Femur (tissue), 1 donor: ENCODE measurements at places on chromosomes 12 and 14.

DNA sequence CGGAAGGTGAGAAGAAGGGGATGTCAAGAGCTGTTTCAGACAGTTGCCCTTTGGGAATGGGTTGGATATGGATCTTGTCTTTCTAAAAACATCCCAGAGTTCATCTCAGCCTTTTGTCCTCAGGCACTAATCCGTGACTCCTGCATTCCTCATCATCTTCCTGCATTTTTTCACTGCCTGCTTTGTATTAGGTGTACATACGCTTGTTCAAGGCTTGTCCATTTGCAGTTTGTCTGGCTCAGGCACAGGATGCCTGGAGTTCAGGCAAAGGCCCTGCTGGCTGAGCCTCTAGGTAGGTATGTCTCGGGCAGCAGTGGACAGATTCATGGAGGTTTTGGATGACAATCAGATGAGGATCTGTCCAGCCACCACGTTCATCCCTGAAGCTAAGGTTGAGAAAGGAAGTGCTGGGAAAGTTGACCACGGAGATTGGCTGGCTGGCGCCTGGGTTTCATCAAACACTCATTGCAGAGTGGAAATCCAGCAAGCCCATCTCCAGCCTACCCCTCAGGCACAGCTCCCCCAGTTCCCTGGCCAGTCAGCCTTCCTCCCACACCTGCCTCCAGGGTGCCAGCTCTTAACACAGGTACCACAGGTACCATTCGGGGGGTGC is 12.4 kb upstream of the TMEM106C start:
- no peak for DNase-seq

- peak; percentile 33 for DNase-seq
Observed at GRCh38 chr12:7113389-7113871, 4.4 kb upstream of the C1RL start.

DNA sequence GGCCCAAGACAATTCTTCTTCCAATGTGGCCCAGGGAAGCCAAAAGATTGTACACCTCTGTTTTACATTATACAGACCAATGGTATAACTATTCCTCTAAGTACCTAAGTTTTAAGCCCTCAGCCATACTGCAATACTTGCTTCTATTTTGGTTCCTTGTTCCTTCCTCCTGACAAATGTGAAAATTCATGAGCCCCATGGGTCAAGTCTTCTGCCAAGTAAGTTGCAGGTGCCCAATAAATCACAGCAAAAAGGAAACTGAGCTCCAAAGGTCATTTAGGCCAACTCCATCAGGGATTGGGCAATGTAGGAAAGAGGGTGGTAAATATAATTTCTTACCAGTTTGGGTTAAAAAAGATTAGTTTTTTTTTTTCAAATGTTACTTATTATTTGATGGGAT is 57.7 kb upstream of the NPFF start:
- no peak for DNase-seq

GRCh38 chr14:69156224-69156623 is 3.3 kb upstream of the DCAF5 start:
- DNase-seq = no peak

DNA sequence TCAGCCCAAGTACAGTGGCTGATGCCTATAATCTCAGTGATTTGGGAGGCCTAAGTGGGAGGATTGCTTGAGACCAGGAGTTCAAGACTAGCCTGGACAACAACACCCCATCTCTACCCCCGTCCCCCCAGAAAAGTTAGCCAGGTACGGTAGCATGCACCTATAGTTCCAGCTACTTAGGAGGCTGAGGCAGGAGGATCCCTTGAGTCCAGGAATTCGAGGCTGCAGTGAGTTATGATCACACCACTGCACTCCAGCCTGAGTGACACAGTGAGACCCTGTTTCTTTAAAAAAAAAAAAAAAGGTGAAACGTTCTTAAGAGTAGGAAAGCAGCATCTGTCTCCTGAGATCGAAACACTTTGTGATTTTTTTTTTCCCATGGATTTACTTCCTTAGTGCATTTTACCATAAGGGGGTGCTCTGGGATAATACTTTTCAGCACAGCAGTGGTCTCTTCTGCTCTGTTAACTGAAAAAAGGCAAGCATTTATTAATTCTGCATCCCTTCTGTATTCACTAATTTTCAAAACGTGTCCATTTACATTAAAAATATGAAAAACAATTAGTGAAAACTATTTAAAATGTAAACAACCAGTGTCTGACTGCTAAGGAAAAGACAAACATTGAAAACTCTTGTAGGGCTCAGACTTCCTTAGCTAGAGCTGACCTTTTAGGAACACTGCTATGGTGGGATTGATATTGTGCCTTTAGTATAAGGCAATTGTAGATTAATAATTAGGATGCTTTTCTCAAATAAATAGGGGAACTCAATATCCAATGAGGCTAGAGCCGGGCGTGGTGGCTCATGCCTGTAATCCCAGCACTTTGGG is 31.2 kb upstream of the USP44 start:
- no peak for DNase-seq

DNA sequence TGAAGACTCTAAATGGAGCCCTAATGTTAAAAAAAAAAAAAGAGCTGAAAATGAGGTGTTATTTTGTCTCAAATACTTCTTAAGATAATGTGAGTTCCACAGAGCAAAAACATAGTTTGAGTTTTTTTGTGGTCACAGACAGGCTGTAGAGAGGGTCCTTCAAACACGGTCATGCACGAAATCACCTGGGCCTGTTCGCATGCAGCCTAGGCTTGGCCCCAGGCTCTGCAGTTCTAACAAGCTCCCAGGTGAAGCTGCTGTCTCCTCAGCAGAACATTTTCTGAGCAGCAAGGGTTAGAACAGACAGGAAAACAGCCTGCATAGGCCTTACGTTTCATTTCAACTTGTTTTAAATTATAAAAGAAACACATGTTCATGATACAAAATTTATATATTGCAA is 65.4 kb upstream of the TBPL2 start:
- no peak for DNase-seq

DNA sequence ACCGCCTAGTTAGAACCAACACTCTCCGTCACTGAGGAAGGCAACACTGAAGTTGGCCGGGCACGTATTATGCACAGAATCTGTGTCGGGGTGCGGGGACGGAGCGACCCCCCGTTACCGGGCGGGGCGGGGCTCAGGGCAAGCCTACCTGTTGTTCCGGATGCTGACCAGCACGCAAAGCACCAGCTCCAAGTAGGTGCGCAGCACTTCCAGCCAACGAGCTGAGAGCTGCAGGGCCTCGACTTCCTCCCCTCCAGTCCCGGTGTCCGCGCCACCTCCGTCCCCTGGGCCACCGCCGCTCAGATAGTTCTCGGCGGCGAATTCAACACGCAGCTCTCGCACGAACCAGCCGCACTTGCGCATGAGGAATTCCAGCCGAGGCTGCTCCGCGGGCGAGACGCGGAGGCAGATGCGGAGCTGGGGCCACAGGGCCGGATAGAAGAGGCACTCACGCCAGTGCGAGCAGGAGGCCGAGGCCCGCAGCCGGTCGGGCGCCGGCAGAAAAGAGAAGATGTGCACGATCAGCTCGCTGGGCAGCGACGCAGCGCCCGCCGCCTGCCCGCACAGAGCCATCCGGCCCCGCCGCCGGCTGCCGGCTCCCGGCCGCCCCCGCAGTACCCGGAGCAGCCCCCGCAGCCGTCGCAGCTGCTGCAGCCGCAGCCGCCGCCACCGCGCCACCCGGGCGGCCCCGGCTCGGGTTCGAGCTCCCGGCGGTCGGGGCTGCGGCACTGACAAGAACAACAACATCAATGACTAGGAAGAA is 636 bp downstream of the FBXO33 start:
- peak; percentile 62 for DNase-seq

DNA sequence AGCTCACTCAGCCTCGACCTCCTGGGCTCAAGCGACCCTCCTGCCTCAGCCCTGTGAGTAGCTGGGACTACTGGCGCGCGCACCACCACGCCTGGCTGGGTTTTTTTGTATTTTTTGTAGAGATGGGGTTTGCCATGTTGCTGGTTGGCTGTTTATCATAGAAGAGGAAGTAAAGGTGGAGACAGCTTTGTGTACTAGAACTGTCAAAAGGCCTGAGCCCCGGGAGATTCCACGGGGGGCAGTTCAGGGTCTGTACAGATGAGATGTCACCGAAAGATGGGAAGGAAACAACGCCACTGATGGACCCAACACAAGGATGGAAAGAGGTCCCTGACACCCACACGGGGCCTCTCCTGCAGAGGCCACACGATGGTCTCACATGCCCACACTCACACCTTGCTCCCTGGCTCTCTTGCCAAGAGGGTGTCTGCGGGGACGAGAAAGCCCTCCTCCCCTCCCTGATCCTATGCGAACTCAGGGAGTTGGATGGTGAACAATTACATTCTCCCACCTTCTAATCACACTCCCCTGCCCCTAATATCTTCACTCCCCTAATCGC is 66.6 kb downstream of the KDM2B start:
- DNase-seq = no peak

DNA sequence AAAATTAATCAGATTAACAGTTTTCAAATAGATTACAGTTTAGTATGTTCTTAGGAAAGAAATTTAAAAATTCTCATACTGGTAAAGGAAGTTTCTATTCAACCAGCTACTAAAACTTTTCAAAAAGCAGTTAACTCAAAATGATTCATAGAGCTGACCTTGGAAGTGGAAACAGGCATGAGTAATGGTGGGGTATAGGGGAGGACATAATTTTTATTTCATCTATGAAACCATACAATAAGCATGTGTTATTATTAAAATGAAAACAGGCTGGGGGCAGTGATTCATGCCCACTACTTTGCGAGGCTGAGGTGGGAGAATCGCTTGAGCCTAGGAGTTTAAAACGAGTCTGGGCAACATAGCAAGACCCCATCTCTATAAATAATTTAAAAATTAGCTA is 73.0 kb downstream of the DNAI7 start:
- no peak for DNase-seq

- peak; percentile 98 for DNase-seq
Observed at GRCh38 chr12:56315622-56316473, at the start of gene CNPY2. TSS of gene CNPY2 (minus strand) at chr12:56315988. CDS start at chr12:56315217, 771 bp downstream.

DNA sequence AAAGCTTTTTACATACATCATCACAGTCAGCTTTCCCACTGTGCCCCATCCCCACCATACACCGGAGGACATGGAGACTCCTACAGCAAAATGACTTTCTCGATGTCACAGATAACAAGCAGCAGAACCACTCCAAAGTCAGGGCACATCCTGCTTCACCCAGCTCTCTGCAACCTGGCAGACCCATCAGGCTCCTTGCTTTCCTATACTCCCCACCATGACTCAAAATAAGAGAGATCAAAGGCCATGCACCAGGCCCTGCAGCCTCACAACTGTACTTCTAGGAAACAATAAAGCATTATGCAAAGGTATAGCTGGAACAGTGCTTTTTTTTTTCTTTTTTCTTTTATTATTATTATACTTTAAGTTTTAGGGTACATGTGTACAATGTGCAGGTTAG is 187.4 kb downstream of the DPF3 start:
- DNase-seq = no peak

DNA sequence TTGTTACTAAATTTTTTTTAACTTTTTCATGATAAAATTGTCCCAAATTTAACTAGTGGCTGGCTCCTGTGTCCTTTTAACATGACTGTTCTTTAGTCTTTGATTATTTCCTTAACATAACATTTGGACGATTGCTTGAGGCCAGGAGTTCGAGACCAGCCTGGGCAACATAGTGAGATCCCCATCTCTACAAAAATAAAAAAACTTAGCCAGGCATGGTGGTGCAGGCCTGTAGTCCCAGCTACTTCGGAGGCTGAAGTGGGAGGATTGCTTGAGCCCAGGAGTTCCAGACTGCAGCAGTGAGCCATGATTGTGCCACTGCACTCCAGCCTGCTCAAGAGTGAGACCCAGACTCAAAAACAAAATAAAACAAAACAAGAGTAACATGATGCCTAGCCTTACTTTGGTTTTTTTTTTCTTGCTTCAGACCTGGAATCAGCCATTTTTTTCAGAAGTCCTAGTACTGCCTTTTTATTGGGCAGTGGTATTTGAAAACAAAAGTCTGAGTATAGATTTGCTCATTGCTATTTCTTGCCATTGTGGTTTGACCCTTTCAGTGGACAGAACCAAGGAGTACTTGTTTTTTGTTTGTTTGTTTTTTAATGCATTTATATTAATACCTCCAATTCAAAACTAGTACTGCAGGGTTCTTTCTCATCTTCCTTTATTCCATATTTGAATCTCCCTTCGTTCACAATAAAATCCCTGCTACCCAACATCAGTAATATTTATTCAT is 4.8 kb downstream of the TOGARAM1 start:
- no peak for DNase-seq

- DNase-seq = no peak
Observed at GRCh38 chr14:86022031-86022629, 492.2 kb downstream of the FLRT2 start.

- DNase-seq = no peak
Observed at GRCh38 chr14:34355584-34356263, 106.3 kb downstream of the SPTSSA start.

GRCh38 chr12:106369624-106370346 is 12.2 kb downstream of the POLR3B start:
- DNase-seq = no peak

GRCh38 chr12:46184798-46185595 is 83.8 kb downstream of the SLC38A1 start:
- no peak for DNase-seq

- DNase-seq = no peak
Observed at GRCh38 chr14:51821822-51822221, 38.6 kb upstream of the GNG2 start.

DNA sequence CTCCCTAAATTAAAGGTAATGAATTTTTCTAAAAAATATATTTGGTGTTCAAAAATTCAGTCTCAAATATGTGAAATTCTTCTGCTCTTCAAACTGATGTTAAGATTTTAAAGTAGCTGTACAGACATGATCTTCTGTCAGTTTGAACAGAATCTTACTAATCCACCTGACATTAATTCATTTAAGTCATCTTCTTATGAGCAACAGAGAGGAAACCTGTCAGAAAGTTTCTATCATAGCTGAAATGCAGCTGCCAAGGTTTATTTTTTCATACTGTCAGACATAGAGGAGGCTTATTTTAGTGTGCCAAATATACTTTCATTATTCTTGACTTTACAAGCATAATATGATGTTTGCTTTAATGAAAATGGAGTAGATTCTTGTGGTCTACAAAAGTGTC is 686.6 kb upstream of the MIS18BP1 start:
- no peak for DNase-seq

DNA sequence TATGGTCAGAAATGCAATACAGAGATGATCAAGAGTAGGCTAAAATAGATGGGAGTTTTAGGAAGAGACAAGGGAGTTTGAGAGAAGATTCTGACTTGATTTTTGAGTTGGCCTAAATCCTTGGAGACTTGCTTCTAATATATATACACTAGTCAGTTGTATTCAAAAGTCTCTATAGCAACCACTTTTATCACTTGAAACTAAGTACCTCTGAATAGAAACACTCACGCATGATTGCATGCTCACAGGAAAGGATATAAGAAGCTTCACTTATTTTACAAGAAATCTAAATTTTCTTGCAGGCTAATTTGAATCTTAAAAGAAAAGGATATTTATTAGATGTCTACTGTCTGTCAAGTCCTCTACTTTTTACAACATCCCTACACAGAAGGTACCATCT is 316.8 kb downstream of the SNAPC1 start:
- no peak for DNase-seq
